NCI-H446 (cell line): ENCODE measurements at places on chromosomes 12 and 14.

DNA sequence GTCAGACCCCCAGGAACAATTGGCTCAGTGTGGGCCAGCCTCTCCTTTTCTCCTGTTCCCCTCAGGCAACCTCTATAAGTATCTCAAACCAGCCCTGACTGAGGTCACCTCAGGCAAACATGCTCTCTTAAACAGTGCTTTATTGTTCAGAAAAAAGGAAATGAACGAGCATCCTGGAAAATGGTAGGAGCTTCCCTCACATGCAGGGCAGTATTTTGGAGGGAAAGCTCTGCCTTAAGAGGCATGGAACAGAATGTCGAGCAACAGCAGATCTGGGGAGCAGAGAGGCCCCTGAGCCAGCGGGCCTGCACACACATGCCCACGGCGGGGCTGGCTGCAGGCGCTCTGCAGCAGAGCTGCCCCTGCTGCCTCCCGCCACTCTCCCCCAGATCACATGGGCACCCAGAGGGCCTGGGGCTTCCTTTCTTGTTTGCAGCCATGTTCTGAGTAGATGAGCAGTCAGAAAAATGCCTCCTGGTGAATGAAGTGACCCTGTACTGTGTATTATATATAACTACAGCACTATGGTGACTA is 42.0 kb downstream of the MOK start:
- no peak for DNase-seq

DNA sequence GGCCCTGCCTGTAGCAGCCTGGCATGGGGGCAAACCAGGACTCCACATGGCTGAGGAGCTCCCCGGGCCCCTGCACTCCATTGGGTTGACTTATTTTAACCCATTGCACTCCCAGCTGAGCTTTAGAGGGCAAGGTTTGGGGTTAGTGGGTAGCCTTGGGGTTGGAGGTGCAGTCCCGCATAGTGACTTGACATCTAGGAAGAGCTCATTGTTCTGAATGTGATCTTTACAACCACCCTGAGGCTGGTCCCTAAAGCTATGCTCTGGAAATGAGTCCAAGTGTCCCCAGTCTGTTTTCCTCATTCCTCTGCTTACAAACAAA is 36.4 kb downstream of the NFKBIA start:
- no peak for DNase-seq

DNA sequence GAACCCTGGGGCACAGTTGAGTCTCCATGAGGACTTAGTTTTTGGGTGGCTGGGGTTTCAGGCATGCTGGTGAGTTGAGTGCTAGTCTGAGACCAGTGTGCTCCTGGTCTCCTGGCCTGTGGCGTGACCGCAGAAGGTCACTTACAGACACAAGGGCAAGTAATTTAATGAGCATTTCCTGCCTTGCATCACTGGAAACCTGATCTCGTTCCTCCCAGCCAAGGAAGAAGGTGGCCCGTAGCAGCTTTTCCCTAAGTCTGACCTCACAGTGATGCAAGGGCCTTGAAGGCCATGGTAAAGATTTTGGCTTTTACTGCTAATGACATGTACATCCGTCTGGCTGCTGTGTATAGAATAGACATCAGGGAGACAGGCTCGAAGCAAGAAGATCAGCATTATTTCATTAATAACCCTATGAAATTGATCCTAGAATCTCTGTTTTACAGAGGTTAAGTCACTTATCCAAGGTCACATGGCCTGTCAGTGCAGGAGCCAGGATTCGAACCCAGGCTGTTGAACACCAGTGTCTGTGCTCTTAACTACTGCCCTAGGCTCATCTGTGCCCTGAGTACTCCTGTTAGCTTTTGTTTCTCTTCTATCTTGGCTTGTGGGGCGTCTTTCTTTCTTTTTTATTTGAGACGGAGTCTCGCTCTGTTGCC is 4.6 kb downstream of the TMEM120B start:
- no peak for DNase-seq

DNA sequence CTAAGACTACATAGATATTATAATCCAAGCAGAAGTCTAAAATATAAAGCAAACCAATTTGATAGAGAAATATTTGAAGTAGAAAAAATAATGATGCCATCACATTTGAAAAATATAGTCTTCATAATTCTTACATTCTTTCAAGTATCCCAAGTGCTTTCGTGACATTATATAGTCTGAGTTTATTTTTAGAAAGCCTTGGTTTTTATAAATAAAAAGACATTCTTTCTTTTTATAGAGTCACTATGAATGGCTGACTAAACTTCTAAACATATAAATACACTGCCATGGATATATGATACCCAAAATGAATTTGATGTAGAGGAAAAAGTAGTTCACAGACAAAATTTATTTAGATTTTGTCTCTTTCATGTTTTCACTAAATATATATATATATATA is 135.1 kb upstream of the PDZRN4 start:
- no peak for DNase-seq

DNA sequence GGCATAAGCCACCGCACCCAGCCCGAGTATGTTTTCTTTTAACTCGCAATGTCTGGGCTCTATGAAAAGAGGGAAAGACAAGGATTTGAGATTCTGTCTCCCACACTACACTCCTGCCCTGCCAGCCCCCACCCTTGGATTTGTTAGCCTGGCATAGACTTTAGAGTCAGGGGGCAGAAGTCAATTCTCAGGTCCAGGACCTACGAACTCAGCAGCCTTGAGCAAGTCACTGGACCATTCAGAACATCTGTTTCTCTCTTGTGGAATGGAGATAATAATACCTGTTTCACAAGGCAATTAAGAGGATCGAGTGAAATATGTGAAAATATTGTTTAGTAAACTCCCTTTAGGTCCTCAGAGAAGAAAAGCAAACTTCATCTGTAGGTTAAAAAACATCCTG is 66.1 kb upstream of the FUT8 start:
- no peak for DNase-seq

- DNase-seq = no peak
Observed at GRCh38 chr14:104892531-104893434, 27.7 kb downstream of the CEP170B start.

GRCh38 chr12:57927086-57927485 is 14.3 kb upstream of the ATP23 start:
- DNase-seq = no peak

- no peak for DNase-seq
Observed at GRCh38 chr14:67263499-67264149, 22.4 kb downstream of the PALS1 start.

GRCh38 chr14:58501214-58501816 is 73.8 kb downstream of the KIAA0586 start:
- peak; percentile 16 for DNase-seq

- no peak for DNase-seq
Observed at GRCh38 chr12:51910168-51910567, 2.9 kb downstream of the ACVRL1 start.
